ENCODE measurements at places on chromosomes 13 and 19.

GRCh38 chr19:39592381-39592780, 9.9 kb upstream of the LGALS13 start:
- DNase-seq, result no peak

- no peak for DNase-seq
Measured at GRCh38 chr19:8423817-8424223, 10.7 kb downstream of the MARCHF2 start.

DNA sequence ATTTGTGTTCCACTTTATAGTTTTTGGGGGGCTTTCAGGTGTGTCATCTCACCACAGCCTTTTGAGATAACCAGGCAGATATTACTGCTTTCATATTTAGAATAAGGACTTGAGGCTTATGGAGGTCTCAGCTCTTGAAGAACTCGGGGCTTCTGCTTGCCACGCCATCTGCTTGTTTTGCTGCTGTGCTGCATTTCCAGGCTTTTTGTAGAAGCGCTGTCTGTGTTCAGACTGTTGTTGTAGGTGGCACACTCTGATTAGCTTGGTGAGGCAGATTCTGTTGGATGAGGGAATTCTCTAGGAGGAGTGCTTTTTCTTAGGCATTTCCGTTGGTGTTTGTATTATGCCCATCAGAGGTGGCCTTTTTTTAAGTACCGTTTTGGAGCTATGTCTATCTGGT, 57.2 kb downstream of the WASF3 start:
- no peak for DNase-seq

DNA sequence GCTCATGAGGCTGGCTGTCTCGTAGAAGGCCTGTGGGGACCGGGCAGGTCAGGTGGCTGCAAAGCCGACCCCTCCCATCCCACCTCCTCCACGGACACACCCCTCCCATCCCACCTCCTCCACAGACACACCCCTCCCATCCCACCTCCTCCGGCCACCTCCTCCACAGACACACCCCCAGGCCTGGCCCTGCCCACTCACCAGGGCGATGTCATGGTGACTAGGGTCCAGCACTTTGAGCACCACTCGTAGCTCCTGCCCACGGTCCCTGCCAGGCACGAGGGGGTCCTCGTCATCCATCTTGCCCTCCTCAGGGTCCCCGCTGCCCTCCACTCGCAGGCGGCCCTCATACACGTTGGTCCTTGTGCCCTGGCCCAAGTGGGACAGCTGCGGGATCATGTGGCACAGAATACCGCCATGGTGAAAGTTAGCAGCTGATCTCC, 18.8 kb downstream of the TYK2 start:
- DNase-seq, result no peak

DNA sequence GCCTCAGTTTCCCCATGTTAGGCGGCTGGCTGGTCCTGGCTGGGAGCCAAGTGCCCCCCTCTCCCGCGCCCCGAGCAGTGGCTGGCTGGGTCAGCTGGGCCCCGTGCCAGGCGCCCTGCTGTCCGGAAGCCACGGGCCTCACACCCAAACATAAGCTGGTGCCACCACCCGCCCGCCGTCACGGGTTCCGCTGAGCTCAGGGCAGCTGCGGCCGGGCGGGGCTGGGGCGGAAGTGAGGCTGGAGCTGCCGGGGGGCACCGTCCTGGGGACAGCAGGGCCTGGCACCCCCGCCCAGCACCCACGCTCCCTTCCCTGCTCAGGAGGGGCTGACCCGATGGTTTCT, 19.3 kb downstream of the HCN2 start:
- DNase-seq, result no peak

DNA sequence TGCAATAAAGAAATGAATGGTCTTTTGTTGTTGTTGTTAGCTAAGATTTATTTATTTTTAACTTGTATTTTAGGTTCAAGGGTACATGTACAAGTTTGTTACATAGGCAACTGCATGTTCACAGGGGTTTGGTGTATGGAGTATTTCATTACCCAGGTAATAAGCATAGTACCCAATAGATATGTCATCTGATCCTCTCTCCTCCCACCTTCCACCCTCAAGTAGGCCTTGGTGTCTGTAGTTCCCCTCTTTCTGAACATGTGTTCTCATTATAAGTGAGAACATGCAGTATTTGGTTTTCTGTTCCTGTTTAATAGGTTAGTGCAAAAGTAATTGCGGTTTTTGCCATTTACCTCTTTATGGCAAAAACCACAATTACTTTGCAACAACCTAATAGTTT, 554.1 kb downstream of the TBC1D4 start:
- no peak for DNase-seq
